Activated CD4-positive, alpha-beta T cell treated with anti-CD3 and anti-CD28 coated beads, Interleukin-2, amount 10 ng/mL, durations not matched to agents 7 days and 5 days (primary cell): ENCODE measurements at places on chromosomes 11 and 22. TPM values are rescaled to one million over a fixed set of nuclear protein-coding genes. Genes with fewer than 3 reads are reported as not detected.

The TRPC6 gene
- not detected for total RNA-seq

DNA sequence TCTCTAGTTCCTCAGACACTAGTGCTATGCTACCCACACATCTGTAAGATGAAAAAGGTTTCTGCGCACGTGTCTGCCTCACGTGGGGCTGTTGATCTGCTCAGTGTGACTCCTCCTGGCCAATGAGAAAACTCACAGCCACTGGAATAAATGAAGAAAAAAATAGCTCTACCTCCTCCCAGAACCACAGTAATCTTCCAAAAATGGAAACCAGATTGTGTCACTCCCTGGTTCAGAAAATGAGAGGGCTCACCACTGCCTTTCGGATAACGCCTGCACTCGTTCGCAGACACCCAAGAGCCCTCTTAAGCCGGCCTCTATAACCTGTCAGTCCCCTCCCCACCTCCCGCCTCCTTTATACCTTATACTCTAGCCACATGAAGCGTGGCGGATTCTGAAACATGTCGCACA is 5.1 kb downstream of the APBB1 start:
- peak; percentile 69 for DNase-seq

GRCh38 chr22:43389227-43389836 is 22.5 kb upstream of the MPPED1 start:
- DNase-seq, result no peak

The NXPE1 gene
- not detected for total RNA-seq

DNA sequence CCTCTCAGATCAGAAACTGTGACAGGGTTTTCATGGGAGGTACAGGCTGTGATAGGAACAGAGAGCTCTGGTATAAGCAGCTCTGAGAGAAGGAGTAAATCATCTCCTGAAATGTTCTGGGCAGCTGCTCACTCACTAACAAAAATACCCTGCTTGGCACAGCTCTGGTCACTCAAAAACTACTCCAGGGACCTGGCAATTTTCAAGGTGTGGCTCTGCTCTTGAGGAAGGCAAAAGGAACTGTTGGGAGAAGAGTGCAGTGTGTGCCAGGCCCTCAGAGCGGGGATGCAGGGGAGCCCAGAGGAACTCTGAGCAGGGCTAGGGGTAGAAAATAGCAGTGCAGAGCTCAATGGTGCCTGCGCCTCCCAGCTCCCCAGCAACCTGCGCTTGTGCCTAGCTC is 180.5 kb upstream of the ZBED5 start:
- DNase-seq, result no peak

The DERL3 gene
- total RNA-seq, result 9.0 TPM

GRCh38 chr11:123413636-123414035 is 16.4 kb upstream of the GRAMD1B start:
- no peak for DNase-seq

DNA sequence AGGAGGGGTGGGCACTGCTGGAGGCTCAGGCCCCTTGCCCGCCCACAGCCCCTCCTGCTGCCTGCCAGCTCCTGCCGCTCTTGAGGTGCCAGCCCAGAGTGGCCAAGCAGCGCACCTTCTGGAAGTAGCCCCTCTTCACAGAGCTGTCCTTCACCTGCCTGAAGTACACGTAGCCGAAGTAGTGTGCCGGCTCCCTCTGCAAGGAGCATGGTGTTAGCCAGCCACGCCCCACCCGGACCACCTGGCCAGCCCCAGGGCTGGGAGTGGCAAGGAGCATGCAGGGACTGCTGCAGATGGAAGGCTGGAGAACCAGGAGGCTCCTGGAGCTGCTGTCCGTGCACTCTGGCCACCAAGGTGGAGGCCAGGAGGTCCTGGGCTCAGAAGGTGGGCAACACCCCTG is 9.6 kb downstream of the DENND6B start:
- no peak for DNase-seq

The AIFM3 gene
- 0.25 TPM for total RNA-seq

The C11orf42 gene
- not detected for total RNA-seq

DNA sequence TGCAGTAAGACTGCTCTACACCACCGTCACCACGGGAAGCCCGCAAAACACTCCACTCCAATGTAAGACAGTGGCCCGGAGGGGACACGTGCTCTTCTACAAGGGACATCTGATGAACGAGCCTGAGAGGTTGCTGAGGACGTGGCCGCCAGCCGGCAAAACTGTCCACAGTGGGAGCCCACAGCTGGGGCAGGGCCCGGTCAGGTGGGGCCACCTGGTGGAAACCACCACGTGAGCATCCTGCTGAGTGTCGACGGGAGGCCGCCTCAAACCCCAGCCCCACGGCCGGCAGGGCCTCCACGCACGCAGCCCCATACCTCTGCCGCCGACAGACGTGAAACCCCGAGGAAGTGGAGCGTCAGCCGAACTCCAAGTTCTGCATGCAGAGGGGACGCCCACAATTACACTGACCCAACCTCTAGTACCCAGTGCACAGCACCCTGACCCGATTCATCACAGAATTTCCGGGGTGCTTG is 42.6 kb downstream of the BRD1 start:
- no peak for DNase-seq
